B cell (primary cell): ENCODE measurements at places on chromosomes 2 and 18.

GRCh38 chr18:67308819-67309218 is 207.7 kb downstream of the DSEL start:
- no peak for DNase-seq

- DNase-seq = no peak
Observed at GRCh38 chr2:128284037-128284441, 34.6 kb downstream of the HS6ST1 start.

GRCh38 chr2:84519332-84519957 is 3.1 kb downstream of the DNAH6 start:
- DNase-seq = no peak

GRCh38 chr2:71559828-71560637 is 106.7 kb downstream of the DYSF start:
- no peak for DNase-seq
